ENCODE measurements at places on chromosomes 5 and 9. TPM values are rescaled to one million over a fixed set of nuclear protein-coding genes. Genes with fewer than 3 reads are reported as not detected.

The ALDH1A1 gene
- total RNA-seq: 0.54 TPM

The IFNB1 gene
- not detected for total RNA-seq

The SNCAIP gene
- 0.31 TPM for total RNA-seq

The TMEFF1 gene
- 0.38 TPM for total RNA-seq

The FAM81B gene
- not detected for total RNA-seq

The C5orf58 gene
- not detected for total RNA-seq

The MEIKIN gene
- total RNA-seq: not detected

The LCN10 gene
- 0.21 TPM for total RNA-seq

The CEL gene
- total RNA-seq: 4.1 TPM

The ACER2 gene
- total RNA-seq: 2.3 TPM

The RNF20 gene
- 38.9 TPM for total RNA-seq

The SLC34A1 gene
- total RNA-seq: 0.10 TPM

The PCDHA13 gene
- total RNA-seq: not detected

The TAF11L10 gene
- not detected for total RNA-seq

The LARP1 gene
- 219 TPM for total RNA-seq

The MAT2B gene
- total RNA-seq: 48.0 TPM

The DCANP1 gene
- not detected for total RNA-seq

The FOXD4L5 gene
- 0.21 TPM for total RNA-seq

The ARSI gene
- total RNA-seq: not detected

The SLC9A3 gene
- 2.5 TPM for total RNA-seq

The SPATA9 gene
- total RNA-seq: 0.35 TPM

The ISL1 gene
- total RNA-seq: not detected

The RNF180 gene
- total RNA-seq: 0.69 TPM

The LCN9 gene
- total RNA-seq: not detected

The SMIM33 gene
- total RNA-seq: not detected

The HMCN2 gene
- not detected for total RNA-seq

The GALNT12 gene
- total RNA-seq: 4.4 TPM
